ENCODE measurements at places on chromosomes 7 and 10. TPM values are rescaled to one million over a fixed set of nuclear protein-coding genes. Genes with fewer than 3 reads are reported as not detected.

GRCh38 chr10:94224656-94225055 lies 138.1 kb downstream of the NOC3L start:
- DNase-seq = peak; percentile 81
- no peaks in the 10 kb centered on the region for H3K27me3 ChIP-seq
- no peak overlapping the region for H3K4me3 ChIP-seq

GRCh38 chr7:90387470-90388240 lies 15.6 kb upstream of the CLDN12 start:
- DNase-seq = peak; percentile 37
- peaks cover 14% of the 10 kb centered on the region for H3K36me3 ChIP-seq
- no peak overlapping the region for H3K27ac ChIP-seq
- H3K4me1 ChIP-seq = peaks cover 27% of the 10 kb centered on the region
- H3K4me3 ChIP-seq = no peak overlapping the region
- H3K27me3 ChIP-seq = no peaks in the 10 kb centered on the region

Gene CALML5
- not detected for total RNA-seq

- peak overlapping the region; percentile 95 for H3K4me3 ChIP-seq
- DNase-seq = peak; percentile 91
- H3K27me3 ChIP-seq = no peaks in the 10 kb centered on the region
- H3K36me3 ChIP-seq = no peaks in the 10 kb centered on the region
These were observed 83.5 kb upstream of the PRKG1 start for GRCh38 chr10:50990568-50991455.

Gene UTF1
- total RNA-seq = not detected

Gene GHRHR
- total RNA-seq = not detected

GRCh38 chr7:125775317-125775716 lies 845.7 kb upstream of the POT1 start:
- no peaks in the 10 kb centered on the region for H3K36me3 ChIP-seq
- H3K27ac ChIP-seq = no peak overlapping the region
- no peaks in the 10 kb centered on the region for H3K4me1 ChIP-seq
- H3K4me3 ChIP-seq = no peak overlapping the region
- DNase-seq = no peak
- no peaks in the 10 kb centered on the region for H3K27me3 ChIP-seq

DNA sequence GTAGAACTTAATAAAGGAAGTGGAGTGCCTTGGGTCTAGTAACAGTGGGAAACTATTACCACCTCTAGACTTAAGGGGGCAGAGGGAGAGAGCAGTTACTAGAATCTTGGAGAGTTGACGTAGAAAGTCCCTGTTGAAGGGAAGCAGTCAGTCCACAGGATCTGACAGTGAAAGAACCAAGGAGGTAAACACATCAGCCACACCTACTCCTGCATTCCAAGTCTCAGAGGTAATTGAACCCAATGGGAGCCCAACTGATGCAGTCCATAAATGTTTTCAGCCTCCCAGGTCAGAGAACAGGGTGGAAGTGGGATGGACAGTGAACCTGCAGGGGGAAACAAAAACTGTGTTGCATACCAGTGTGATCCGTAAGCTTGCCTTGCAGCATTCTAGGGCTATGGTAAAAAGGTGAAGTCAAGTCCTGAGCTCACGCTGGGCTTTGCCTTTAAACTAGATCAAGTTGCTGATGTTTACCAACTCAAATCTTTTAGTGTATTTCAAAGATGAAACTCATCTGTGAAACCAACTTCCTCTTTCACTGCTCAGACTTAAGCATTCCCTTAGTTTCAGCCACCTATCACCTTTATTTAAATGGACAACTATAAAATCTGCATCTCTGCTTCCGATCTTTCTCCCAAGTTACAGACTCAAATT lies 57.2 kb downstream of the SLC16A12 start:
- no peaks in the 10 kb centered on the region for H3K36me3 ChIP-seq
- H3K4me3 ChIP-seq = no peak overlapping the region
- no peaks in the 10 kb centered on the region for H3K27me3 ChIP-seq
- no peak for DNase-seq

DNA sequence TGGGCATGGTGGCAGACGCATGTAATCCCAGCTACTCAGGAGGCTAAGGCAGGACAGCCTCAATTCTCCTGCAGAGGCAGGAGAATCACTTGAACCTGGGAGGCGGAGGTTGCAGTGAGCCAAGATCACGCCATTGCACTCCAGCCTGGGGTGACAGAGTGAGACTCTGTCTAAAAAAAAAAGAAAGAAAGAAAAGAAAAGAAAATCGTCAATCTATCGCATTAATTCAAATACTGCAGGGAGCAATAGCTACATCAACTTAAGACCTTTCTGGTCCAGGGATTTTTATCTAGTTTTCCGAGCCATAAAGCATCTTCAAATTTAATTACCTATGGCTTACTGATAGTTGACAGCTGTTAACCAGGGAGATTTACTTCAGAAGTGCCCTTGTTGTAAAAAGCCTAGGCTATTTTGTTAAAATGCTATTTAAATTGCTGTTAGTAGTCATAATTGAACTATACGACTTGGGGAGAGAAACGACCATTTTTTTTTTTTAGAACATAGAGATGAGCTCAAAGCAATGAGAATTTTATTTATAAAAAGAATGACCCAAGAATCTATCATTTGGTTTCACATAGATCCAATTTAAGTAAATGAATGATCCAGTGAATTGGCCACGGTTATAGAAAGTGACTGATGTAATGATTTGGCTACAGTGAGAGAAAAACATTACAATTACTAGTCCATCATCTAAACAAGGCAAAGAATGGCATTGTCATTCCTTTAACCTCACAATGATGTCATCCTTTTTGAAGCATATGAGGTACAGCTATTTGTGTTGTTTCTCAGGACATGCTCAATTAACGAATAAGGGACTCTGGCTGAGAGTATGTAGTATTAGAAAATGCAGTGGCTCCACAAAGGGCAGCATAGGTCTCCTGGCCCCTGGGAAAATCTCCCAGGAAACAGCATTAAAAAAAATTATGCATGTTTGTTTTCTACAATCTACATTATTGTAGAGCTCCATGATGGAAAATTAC lies 85.3 kb downstream of the SEMA3C start:
- H3K4me3 ChIP-seq = no peak overlapping the region
- DNase-seq = peak; percentile 77
- H3K27ac ChIP-seq = peak overlapping the region; percentile 29
- H3K36me3 ChIP-seq = peaks cover 17% of the 10 kb centered on the region
- no peaks in the 10 kb centered on the region for H3K27me3 ChIP-seq
- H3K4me1 ChIP-seq = peaks cover 60% of the 10 kb centered on the region

- no peaks in the 10 kb centered on the region for H3K36me3 ChIP-seq
- H3K27me3 ChIP-seq = no peaks in the 10 kb centered on the region
- peaks cover 25% of the 10 kb centered on the region for H3K4me1 ChIP-seq
- peak overlapping the region; percentile 5 for H3K27ac ChIP-seq
- no peak overlapping the region for H3K4me3 ChIP-seq
These were observed 471.6 kb upstream of the AKR1E2 start for GRCh38 chr10:4354382-4354812.

- peaks cover 9% of the 10 kb centered on the region for H3K27me3 ChIP-seq
- DNase-seq = peak; percentile 54
- H3K36me3 ChIP-seq = no peaks in the 10 kb centered on the region
- no peak overlapping the region for H3K27ac ChIP-seq
These were observed 248.1 kb downstream of the LRMDA start for GRCh38 chr10:75679536-75679935.

GRCh38 chr7:23470330-23471105 lies at the start of gene IGF2BP3:
Gene IGF2BP3 (minus strand): TSS chr7:23470491. CDS start chr7:23470110, 381 bp downstream.
- H3K27me3 ChIP-seq = peaks cover 6% of the 10 kb centered on the region
- H3K36me3 ChIP-seq = no peaks in the 10 kb centered on the region
- H3K4me1 ChIP-seq = peaks cover 23% of the 10 kb centered on the region

Gene CALHM1
- total RNA-seq = not detected

Gene MOGAT3
- total RNA-seq = not detected

GRCh38 chr10:78579995-78580394 lies 488.8 kb upstream of the ZMIZ1 start:
- no peak overlapping the region for H3K27ac ChIP-seq
- H3K4me3 ChIP-seq = no peak overlapping the region
- no peak for DNase-seq
- no peaks in the 10 kb centered on the region for H3K36me3 ChIP-seq

DNA sequence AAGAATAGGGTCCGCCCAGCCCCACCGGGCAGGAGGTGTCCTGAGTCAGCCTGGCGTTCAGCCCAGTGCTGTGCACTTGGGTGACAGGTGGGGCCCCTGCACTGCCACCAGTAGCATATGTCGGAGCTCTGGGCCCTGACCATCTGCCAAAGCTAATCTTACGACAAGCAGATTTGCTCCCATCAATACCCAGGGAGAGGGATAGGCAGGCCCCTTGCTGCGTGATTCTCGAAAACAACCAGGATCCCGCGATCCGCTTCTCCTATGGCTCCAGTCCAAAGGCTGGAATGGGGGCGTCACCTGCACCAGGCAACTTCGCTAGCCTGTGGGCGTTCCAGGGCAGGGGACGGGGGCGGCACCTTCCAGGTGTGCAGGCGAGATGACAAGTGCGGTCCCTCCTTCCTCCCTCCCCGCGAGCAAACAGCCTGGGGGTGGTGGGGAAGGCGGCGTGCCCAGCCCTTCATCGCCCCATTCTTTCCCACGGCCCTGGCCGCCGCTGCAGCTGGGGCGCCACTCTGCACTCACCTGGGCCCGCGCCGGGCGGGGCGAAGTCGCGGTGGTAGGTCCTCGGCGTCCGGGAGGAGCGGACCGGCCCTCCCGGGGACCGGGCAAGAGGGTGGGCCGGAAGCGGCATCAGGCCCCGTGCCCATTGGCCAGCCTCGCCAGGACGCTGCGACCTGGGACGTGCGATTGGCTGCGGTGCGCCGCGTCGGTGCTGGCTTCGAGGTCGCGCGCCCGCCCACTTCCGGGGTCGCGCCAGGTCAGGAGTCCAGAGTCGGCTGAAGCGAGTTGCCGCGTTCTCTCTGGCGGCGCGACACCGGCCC lies at the start of gene TECPR1:
TECPR1 (minus strand) TSS at position 632 of the 824 bp plus-strand sequence. CDS start 6,086 bp downstream, outside the sequence.
- peaks cover 4% of the 10 kb centered on the region for H3K4me1 ChIP-seq
- peak within 1 kb of the TSS; percentile 96 for H3K4me3 ChIP-seq
- H3K36me3 ChIP-seq = no peaks in the 10 kb centered on the region
- H3K27ac ChIP-seq = peak within 1 kb of the TSS; percentile 34

DNA sequence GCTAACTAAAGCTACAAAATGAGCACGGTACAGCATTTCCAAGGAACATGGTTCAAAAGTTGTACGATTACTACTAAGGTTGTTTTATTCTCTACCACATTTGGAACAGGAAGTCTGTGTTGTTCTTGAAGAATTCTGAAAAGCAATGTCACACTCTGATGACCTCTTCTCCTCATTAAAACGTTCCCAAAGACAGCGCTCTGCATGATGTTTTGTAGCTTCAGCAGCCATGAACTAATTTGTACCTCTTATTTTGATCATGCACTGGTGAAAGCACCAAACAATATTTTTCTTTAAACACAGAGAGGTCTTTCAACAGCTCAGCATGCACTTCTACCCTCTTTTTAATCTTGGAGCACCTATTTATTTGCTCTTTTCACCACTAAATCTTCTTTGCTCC lies 75.0 kb upstream of the TES start:
- no peak for DNase-seq
- no peaks in the 10 kb centered on the region for H3K36me3 ChIP-seq
- H3K4me3 ChIP-seq = no peak overlapping the region
- no peak overlapping the region for H3K27ac ChIP-seq
- H3K27me3 ChIP-seq = no peaks in the 10 kb centered on the region
- peaks cover 21% of the 10 kb centered on the region for H3K4me1 ChIP-seq

Gene SLC29A3
- 3.0 TPM for total RNA-seq

DNA sequence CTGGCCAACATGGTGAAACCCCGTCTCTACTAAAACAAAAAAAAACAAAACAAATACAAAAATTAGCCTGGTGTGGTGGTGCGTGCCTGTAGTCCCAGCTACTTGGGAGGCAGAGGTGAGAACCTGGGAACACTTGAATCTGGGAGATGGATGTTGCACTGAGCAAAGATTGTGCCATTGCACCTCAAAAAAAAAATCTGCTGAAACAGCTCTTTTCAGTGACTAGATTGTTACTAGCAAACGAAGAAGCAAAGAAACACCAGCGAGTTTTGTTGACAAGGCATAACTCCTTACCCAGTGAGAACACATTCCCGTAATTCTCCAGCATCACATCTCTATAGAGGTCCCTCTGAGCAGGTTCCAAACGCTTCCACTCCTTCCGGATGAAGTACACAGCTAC lies 6.7 kb downstream of the ZNF3 start:
- no peak overlapping the region for H3K27ac ChIP-seq
- peaks cover 69% of the 10 kb centered on the region for H3K36me3 ChIP-seq
- H3K27me3 ChIP-seq = no peaks in the 10 kb centered on the region

DNA sequence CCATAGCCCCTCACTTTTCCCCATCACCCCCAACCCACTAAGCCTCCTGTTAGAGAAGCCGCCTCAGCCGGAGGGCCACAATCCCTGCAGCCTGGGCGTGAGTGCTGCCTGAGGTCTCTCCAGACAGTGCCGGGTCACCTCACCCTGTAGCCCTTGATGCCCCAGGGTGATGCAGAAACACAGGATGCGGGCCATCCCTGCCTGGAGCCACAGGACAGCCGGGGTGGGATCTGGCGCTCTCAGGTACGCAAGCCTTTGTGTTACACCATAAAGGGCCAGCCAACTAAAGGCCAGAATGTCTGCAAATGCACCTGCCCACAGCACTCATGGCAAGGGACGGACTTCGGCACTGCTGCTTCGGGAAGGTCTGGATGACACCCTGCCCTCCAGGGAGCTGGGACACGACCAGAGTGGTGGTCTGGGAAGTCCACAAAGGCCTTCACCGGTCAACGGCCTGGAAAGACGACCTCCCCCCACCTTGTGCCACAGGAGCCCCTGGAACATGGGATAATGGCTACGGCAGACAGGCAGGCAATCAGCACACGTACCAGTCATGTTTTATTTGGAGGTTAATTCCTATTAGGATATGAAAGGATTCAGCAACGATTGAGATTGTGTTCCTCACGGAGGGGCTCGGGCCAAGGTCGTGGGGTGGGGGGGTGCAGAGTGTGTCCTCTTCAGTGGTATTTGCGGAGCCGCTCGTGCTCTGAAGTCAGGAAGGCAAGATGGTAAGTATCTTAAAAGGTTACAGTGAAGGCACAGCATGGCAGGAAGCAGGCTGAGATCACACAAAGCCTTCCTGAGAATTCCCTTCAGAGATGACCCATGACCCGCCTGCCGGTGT lies 8.1 kb downstream of the ATP5MF start:
- no peaks in the 10 kb centered on the region for H3K27me3 ChIP-seq
- H3K4me3 ChIP-seq = no peak overlapping the region
- no peak for DNase-seq
- no peaks in the 10 kb centered on the region for H3K4me1 ChIP-seq
- H3K27ac ChIP-seq = no peak overlapping the region

- no peak overlapping the region for H3K27ac ChIP-seq
- no peaks in the 10 kb centered on the region for H3K36me3 ChIP-seq
- no peaks in the 10 kb centered on the region for H3K27me3 ChIP-seq
- H3K4me3 ChIP-seq = no peak overlapping the region
- H3K4me1 ChIP-seq = peaks cover 18% of the 10 kb centered on the region
These were observed 88.7 kb downstream of the UBE2H start for GRCh38 chr7:129864042-129864441.

- peaks cover 21% of the 10 kb centered on the region for H3K4me1 ChIP-seq
- peak overlapping the region; percentile 96 for H3K4me3 ChIP-seq
- peak overlapping the region; percentile 72 for H3K27ac ChIP-seq
- peak; percentile 63 for DNase-seq
These were observed 696 bp downstream of the MALSU1 start for GRCh38 chr7:23299770-23300300.

Data from GM23248 (cell line).